Mesenteric fat pad (tissue), 1 donor: ENCODE measurements at places on chromosomes 5 and 9. TPM values are rescaled to one million over a fixed set of nuclear protein-coding genes. Genes with fewer than 3 reads are reported as not detected.

DNA sequence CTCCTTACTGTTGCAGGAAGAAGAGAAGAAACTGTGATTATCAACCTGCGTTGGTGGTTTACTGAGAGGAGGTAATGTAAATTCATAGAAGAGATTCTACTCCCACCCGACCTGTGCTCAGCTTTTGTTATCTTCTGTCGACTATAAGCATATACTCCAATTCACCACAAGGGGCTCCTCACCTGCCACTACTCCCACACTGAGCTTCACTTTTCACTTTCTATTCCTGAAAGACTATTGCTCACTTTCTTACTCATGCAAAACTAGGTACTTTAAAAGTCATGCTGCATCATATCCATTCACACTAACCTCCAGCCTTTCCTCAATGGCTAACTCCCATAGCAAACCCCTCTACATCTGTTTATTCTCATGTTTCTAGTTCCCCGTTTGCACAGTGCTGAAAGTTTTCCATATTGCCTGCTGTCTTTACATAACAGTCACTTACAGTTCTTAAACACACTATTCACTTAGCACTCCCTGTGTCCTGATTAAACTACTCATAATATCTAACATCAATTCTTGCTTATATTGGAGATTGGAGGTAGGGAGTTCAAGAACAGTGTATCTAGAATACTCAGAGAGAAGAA is 1062.6 kb downstream of the NR2F1-AS1 start:
- no peak for DNase-seq

GRCh38 chr5:163908253-163908652 is 402.8 kb downstream of the MAT2B start:
- DNase-seq = no peak

- no peak for DNase-seq
Measured at GRCh38 chr5:107149243-107150005, 521.3 kb downstream of the EFNA5 start.

GRCh38 chr9:92158097-92158601 is 42.9 kb upstream of the SPTLC1 start:
- DNase-seq = peak; percentile 69

GRCh38 chr5:90548069-90548593 is 10.5 kb upstream of the ADGRV1 start:
- no peak for DNase-seq

DNA sequence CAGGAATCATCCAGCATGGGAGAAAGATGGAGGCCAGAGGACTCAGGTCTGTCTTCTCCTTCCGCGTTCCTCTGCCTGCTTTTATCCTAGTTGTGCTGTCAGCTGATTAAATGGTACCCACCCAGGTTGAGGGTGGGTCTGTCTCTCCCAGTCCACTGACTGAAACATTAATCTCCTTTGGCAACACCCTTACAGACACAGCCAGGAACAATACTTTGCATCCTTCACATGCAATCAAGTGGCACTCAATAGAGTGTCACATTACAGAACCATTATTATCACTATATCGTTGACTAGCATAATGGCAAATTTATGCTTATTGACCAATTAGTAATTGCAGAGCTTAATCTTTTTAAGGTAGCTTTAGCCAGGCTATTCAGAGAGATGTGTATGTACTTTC is 64.8 kb downstream of the UNC13B start:
- DNase-seq = no peak

DNA sequence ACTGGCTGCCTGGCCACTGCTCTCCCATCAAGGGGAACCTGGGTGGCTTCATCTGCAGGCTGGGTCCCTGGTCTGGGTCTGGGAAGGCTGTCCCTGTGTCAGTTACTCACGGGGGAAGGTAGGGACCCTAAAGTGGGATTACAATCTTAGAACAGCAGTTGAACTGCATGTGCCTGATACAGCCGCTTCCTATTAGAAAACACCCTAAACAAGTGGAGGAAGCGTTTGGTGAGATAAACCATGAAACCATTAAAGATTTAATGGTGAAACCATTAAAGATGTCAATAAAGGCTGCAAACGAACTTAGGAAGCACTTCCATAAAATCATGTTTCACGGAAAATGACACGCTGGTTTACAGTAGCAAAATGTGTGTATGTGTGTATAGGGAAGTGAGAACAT is 2.5 kb upstream of the GFI1B start:
- DNase-seq = no peak

DNA sequence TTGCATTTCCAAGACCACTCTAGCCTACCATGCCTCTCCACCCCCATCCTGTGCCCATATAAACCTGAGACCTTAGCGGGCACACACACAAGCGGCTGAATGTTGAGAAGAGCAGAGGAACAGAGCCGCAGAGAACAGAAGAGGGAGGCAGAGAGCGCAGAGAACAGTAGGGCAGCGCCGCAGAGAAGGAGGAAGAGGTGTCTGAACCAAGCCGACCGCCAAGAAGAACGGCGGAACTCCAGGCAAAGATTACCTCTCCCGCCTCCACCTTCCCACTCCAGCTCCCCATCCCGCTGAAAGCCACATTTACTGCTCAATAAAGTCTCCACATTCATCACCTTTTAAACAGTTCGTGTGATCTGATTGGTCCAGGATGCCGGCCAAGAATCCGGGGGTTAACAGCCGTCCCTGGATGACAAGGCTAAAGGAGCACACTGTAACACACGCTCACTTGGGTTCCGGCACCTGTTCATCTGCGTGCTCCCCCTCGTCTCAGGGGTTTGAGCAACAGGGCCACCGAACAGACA is 33.2 kb downstream of the GRIN3A start:
- DNase-seq = no peak

Gene KIF27
- 3.9 TPM for total RNA-seq

DNA sequence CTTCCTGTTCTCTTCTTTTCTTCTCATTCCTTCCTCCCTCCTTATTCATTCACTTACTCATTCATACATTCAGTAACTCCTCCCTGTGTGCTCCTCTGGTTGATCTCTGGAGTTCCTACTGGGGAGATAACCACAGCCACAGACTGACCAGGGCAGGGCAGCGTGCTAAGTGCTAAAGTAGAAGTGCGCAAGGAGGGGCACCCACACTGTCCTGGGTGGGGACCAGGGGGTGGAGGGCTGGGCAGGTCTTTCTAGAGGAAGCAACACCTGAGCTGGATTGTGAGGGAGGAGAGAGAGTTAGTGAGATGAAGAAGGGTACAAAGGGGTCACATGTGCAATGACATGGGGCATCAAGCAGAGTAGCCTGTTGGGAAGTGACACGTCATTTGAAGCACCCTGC is 13.8 kb downstream of the ENHO start:
- DNase-seq = no peak

- no peak for DNase-seq
Measured at GRCh38 chr5:15254607-15255006, 245.4 kb upstream of the FBXL7 start.

Gene CRB2
- total RNA-seq = not detected

DNA sequence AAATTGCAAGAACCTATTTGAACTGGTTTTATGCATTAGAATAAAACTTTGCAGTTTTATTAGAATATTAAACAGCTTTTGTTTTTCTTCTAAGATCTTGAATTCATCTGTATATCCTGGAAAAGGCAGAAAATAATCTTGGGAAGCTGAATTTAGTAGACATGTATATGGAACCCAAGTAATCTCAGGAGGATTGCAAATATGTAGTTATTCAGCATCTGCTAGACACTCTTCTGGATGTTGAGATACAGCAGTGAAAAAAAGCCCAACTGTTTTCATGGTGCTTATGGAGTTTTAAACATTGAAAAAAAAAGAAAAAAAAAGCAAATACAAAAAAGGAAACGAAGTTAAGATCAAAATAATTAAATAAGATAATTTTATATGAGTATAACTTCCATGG is 922.2 kb upstream of the SEMA6A start:
- no peak for DNase-seq

Gene PTGS1
- 16.5 TPM for total RNA-seq

DNA sequence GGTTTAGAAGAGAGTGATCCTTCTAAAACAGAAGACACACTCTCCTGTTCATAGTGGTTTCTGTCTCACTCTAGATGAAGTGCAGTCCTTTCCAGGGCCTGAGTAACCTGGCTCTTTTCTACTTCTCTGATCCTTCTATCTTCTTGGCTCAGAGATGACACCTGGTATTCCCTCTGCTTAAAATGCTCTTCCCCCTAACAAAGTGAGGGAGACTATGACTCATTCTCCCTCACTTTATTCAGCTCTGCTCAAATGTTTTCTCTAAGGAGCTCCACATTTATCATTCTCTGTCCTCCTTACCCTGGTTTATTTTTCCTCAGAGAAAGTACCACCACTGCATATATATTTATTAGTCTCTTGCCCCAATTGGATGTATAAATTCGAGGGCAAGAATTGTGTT is 24.6 kb downstream of the TUT7 start:
- no peak for DNase-seq
